Aorta (tissue), 5 donors: ENCODE measurements at places on chromosomes 13 and 19. TPM values are rescaled to one million over a fixed set of nuclear protein-coding genes. Genes with fewer than 3 reads are reported as not detected.

GRCh38 chr13:26060357-26060756 lies 8.5 kb upstream of the SHISA2 start:
- no peak for DNase-seq

GRCh38 chr13:99237981-99238662 lies 20.1 kb downstream of the GPR18 start:
- no peak for DNase-seq

GRCh38 chr19:11860721-11861120 lies 12.2 kb downstream of the ZNF439 start:
- DNase-seq, result no peak

Gene YJEFN3
- 3.8 TPM for total RNA-seq
